AG10803 (cell line): ENCODE measurements at places on chromosomes 12 and 14.

GRCh38 chr14:100525615-100526014, 61.6 kb downstream of the BEGAIN start:
- no peak for DNase-seq

DNA sequence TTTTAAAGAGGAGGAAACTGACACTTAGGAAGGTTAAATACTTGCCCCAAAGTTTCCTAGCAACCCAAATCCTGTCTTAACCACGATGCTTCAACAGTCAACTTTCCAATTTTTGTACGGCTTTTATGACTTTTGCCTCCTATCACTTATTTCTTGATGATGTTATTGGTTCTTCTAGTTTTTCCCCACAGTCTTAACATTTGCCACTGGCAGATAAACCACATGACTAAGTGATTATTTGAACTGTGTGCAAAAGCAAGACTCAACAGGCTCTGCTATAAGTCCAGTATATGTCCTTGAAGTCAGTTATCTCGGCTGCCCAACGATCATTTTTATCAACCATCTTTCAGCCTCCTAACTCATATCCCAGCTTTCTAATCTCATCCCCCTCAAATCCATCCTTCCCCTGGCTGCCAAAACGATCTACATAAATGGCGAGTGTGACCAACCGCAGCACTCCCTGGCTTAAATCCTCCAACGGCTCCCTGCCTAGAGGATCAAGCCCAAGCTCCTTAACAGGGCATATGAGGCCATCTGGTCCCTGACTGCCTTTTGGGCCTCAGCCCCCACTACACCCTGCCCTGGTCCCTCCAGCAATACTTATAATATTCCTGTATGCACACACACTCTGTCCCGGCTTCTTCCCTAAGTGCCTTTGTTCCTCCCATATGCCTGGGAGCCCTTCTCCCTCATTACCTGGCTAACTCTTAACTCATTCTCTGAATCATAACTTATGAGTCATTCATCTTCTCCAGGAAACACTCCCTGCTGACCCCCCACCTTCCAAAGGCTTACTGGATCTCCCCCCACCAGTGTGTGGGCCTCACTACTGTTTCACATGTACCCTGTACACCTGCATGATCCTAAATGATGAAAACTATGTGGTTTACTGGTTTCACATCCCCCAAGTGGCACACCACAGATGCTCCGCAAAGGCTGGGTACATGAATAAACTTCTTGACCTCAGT, 8.8 kb downstream of the VPS37B start:
- DNase-seq, result no peak

DNA sequence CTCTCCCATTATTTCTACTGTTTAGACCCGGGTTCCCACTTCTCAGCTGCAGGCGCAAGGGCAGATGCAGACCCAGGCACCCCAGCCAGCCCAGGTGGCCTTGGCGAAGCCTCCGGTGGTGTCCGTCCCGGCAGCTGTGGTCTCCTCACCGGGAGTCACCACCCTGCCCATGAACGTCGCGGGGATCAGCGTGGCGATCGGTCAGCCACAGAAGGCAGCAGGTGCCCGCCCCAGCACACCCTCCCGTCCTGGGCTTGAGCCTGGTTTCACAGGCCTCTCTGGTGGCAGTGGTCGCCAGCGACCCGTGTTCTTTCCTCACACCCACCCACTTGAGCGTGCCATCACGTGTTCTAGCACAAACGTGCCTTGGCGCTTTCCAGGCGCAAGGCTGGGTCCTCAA, 77.4 kb downstream of the DDX51 start:
- DNase-seq, result no peak

DNA sequence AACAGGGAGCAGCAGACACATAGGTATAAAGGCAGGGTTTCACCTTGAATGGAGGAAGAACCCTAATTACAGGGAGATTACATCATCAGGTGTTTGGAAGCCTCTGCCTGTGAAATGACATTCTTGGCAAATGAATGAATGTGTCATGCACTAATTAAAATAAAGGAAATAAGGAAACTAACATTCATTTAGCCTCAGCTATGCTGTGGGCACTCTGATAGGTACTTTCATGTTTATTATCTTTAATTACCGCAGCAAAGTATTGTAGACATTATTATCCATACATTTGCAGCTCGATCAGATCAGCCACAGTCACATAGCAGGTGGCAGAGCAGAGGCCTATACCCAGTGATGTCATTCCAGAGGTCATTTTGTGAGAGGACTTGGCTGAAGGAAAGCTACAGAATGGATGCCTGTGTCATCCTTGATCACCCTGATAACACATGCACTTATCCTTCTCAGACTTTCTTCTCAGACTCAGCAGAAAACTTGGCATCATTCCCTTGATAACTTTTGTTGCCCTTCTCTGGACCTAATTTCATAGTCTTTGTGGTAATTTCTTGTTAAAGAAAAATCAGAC, 18.4 kb downstream of the ZNF664 start:
- DNase-seq, result peak; percentile 31

- peak; percentile 23 for DNase-seq
Measured at GRCh38 chr14:103385929-103386712, 906 bp downstream of the MARK3 start.

DNA sequence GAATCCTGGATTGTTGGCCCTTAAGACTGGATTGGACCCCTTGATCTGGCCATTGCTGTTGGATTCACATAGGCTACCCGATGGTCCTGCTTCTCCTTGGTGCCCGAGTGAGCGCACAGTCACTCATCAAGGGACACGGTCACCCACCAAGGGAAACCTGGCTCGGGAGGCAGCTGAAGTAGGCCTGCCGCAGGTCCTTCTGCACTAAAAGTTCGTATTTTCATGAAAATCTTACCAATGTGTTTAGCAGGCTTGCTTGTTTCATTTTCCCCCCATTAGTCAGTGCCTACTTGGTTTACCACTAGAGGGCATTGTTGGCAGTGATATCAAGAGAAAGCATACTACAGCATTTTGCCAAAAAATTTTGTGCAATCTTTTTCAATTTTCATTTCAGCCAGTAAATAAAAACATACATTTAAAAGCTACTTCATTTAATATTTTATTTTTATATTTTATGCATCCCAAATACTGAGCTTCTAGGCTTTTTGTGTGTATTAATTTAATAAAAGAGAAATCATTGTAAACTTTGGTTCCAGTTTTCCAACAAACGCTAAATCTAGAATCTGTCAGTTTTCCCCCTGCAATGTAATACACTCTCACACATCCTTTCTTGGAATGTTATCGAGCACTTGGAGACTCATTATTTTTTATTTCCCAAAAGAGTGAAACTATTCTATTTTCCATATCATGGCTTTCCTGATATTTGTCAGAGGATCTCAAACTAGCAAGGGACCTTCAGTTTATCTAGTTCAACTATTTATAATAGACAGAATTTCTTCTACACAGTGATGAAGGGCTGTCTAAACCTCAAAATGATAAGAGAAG, 116.7 kb downstream of the LMNTD1 start:
- DNase-seq, result peak; percentile 86

- DNase-seq, result peak; percentile 29
Measured at GRCh38 chr12:7609495-7609894, 56.2 kb downstream of the APOBEC1 start.

- DNase-seq, result no peak
Measured at GRCh38 chr14:45526715-45527549, 273.9 kb upstream of the MIS18BP1 start.

DNA sequence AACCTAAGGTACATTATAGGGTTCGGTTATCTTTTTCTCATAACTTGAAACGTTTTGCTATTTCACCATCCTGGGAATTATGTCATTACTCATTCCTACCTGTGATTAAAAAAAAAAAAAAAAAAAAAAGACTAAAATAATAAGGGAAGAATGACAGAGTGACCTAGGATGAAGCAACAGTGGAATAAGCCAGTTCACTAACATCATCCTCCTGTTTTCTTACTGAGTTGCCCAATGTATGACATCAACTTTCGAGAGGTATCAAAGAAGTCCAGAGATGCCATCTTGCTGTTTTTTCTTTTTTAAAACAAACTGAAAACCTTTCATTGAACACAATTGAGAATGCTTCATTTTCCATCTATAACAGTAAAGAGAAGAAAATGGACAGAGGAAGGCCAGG, 42.8 kb downstream of the AMN start:
- DNase-seq, result no peak

- no peak for DNase-seq
Measured at GRCh38 chr12:4974217-4974616, 64.5 kb downstream of the KCNA1 start.

DNA sequence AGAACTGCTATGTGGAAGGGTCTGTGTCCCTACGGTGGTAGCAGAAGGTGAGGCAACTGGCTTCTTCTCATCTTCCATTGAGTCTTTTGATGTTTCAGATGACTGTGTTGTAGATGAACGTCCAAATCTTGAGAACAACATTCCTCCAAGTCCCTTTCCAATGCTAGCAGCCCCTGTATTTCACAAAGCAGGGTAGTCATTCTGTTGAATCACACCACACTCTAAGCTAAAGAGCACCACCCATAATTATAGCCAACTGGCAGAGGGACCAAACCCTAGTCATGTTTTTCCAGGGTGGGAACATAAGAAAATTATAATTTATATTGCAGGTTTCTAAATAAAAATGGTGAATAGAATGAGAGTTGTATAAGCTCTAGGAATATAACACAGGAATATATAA, 98.7 kb downstream of the DDHD1 start:
- peak; percentile 70 for DNase-seq

GRCh38 chr12:51811203-51812202, 37.0 kb downstream of the FIGNL2 start:
- DNase-seq, result no peak

DNA sequence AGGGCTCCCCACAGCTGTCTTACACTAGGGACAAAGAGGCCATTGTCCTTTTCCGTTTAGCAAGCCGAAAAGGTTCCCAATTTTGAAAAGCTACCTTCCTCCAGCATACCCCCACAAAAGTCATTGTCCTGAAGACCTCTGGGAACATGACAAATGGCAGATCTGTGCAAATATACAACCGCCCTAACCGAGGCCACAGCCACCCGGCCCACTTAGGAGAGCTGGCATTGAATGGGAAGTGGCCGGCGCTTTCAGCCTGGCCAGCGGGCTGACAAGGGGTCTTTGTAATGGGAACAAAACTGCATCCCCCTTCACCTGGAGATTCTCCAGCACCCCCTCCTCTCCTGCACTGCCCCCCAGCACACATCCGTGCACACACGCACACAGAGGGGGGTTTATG, 48.1 kb upstream of the VASH1 start:
- no peak for DNase-seq

DNA sequence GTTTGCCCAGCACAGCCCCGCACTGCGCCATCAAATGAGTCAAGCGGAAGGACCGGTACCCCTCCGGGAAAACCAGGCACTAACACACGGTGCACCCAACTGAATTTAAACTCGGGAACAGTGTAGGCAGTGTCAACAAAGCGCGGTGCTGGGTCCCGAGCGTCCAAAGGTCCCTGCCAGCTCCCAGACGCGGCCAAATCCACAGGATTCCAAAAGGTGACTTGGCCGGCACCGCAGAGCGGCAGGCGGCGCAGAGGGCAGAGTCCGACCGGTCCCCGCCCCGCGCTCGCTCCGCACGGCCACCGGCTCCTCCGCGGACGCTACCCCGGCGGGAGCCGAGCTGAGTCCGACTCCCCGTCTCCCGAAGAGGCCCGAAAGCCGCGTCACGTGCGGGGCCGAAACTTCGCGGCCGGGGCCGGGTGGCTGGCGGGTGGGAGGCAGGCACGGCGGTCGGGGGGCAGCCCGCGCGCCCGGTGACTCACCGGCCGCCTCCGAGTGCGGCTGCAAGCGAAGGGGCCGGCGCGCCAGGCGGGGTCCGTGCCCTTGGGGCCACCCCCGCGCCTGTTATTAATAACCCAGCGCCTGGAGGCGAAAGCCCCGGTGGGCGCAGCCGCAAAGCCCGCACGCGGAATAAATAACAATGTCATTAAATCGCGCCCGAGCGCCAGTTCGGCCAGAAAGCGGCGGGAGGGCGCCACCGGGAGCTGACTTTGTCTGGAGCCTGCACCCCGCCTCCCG, 863 bp downstream of the DENND5B start:
- peak; percentile 61 for DNase-seq
